ENCODE measurements at places on chromosomes 5 and 9.

- no peak for DNase-seq
Observed at GRCh38 chr5:73652391-73652790, 26.4 kb downstream of the ARHGEF28 start.

DNA sequence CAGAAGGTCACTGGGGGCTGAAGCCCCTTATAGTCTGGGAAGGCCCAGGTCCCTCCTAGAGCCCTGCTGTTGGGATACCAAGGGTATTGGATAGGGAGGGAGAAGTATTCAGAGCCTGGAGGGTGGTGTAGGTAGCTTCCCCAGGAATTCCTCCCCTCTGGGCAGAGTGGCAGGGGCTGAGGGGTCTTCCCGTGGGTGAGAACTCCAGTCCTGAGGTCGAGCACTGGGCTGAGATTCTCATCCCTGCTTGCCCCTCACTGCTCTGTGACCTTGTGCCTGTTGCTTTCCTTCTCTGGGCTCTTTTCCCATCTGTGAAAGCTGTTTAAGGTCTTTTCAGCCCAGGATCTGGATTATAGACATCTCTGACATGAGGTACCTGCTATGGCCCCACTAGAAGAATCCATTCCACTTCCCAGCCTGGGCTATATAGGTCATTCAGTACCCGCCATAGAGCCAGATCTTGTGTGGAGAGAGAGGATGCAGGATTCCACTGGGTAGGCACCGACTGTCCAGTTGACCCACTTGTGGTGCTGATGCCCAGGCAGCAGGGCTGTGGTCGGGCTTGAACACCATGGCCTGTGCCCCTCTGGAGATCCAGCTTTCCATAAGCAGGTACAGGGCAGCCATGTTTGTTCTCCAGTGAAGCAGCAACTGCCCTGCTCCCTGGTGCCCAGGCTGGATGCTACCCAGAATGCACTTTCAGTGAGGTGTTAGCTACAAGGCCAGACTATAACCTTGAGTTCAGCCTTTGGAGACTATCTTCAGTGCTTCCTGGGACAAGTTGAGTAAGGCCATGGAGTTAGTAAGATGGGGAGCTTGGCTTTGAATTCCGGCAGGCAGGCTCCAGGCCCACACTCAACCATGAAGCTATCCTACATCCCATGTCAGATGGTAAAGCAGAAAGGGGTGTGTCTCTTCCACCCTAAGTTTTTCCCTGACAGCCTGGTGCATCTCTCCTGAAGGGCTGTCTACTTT is 60.1 kb downstream of the AMBP start:
- DNase-seq = no peak

DNA sequence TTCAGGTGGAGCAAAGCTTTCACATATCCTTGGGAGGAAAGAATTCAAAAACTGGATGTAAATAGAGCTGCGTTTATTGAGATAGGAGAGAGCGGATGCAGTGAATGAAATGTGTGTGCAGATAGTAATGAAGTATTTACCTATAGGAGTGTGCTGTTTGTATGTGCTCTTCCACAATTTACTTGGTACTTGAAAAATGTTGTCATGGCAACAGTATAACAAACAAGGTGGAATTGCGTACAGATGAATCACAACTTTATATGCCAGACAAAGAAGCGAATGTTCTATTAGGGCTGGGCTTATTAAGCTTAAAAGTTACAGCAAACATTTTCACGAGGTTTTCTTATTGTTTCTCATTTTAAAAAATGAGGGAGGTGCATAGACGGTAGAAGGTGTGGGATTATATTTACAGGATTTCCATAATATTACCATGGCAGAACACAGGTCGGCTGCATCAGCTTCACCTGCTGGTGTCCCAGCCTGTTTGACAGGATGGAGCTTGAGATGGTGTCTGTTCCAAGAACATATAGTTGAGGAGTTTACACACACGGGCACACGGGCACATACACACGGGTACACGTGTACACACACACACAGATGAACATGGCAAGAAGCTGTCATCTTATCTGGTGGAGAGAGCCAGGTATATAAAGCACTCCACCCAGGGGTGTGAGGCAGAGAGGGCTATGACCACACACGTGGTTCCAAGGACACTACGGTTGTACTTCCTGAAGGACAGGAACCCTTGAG is 155.7 kb downstream of the RMI1 start:
- no peak for DNase-seq

GRCh38 chr5:65481171-65481581 is 544 bp downstream of the ADAMTS6 start:
- no peak for DNase-seq

DNA sequence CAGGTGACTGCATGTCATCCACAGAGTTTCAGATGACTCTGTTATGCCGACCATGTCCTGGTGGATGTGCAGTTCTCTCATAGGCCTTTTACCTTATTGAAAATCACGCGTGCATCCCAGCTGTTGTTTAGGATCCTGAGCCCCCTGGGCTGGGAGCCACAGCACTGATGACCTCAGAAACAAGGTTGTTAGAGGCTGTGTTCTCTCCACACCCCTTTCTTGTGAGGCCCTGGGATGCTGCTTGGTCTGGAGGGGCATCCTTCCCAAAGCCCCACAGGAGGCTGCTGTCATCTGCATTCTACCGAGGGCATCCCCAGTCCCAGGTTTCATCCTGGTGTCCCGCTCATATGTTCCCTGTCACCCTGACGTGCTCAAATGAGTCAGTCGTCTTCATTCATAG is 76.5 kb upstream of the IRX4 start:
- DNase-seq = no peak

DNA sequence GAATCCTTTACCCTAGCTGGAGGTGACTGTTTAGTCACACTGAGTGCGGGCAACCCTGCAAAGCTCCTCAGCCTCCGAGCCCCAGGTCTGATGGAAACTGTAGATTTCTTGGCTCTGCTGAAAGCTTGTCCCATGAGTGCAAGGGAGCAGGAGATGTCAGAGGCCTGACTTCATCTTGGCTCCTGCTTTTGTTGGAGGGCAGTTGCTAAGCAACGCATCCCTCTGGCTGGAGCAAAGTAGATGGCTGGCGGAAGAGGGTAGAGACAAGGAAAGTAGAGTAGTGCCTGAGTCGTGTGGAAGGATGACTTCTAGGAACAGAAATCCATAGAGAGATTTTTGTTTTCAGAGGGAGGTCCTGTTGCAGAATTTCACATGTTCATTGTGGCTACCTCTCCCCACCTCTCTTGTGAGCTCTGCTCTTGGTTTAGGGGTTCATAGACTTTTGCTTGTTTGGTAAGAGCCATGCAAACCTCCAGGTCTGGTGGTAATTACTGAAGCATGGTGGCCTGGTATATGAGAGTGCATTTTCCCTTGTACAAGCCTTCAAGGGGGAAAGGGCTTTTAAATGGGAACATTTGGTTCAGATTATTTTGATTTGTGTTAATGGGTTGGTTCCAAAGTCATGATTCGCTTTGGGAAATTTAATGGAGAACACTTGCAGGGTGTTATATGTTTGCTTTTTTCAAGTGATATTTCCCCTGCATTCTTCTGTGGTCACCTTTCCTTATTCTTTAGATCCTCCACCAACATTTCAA is 71.5 kb downstream of the ARHGAP26 start:
- peak; percentile 80 for DNase-seq
